ENCODE measurements at places on chromosomes 7 and 10. TPM values are rescaled to one million over a fixed set of nuclear protein-coding genes. Genes with fewer than 3 reads are reported as not detected.

Gene STOX1
- 0.98 TPM for total RNA-seq

DNA sequence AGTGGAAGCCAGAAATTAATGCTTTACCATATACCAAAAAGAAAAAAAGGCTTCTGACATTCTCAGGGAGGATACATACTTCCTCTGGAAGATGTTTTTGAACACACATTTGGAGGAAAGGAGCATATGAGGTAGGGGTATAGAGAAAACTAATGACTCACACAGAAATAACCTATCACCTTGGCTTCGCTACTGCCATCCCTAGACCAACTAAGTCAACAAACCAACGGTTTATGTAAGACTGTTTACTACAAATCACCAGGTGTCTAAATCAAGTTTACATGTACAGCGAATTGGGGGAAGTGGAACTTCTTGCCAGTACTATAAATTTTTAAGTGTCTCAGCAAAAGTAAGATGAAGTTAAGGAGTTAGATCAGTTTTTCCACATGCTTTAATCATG is 96.9 kb downstream of the NT5C2 start:
- no peak for DNase-seq

GRCh38 chr10:49184642-49185111 is 3.5 kb downstream of the TMEM273 start:
- no peak for DNase-seq

DNA sequence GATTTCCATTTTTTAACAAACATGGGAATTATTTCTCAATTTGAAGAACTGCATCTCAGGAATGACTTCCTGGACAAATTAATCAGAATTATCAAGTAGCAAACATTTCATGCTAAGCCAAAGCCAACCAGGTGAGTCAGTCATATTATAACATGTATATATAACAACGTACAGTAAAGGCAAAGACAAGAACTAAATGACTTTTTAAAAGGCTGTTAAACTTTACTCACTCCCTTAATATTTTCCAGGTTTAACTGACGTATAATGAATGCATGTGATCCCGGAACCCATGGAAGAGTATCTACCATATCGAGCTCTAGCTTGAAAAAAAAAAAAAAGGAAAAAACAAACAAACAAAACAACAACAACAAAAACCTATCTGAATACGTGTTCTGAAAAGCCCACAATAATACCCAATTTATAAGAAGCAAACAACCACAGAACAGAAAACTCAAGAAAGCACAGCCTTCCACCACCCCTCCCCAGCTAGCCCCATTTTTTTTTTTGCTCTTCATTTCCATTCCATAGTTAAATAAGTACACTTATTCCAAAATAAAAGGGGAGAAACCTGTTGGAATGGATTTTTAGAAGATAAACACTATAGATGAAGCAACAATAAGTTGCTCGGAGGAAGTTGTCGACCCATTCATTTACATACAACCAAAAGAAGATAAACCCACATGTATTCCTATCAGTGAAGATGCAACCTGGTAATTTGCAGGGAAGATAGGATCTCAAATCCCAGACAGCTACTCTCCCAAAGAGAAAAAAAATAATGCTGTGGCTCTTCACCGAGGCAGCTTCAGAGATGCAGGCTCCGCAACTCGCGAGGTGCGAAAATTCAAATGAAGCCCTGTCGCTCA is 537 bp downstream of the NAPEPLD start:
- DNase-seq, result no peak

Gene NUTM2D
- total RNA-seq, result 1.4 TPM

DNA sequence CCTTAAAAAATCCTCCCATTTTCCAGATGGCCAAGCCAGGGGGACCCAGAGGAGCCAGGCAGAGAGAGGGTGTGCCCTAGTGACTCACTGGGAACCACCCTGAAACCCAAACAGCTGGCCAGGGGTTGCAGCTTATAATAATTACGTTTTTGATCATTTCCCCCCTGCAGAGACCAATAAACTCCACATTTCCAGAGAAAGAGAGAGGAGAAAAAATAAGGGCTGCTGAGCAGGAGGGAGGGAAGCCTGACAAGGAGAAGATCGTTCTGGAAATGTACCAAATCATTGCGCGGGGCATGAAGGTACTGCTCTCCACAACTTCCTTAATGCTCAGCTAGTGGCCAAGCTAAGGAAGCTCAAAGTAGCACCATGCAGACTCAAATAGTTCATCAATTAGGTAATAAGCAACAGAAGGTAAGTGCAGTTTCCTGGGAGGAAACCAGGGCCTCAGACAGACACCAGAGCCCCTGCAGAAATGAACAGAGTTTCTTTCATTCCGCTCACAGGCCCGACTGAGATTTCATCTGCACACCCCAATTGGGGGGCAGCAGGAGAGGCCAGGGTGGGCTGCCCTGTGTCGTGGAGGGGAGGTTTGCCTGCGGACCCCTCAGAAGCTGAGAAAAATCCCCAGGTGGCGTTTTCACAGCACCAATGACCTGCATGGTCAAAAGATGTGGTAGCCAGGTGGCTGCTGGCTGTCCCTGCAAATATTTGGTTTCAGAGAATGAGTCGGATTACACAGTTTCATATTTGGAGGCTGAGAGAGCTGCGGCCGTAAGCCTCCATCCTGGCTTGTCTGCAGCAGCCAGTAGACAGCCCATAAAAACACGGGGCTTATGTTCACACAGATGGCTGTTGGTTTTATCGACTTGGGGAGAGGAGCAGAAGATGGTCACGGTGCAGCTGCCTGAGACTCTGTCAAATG is 153.2 kb upstream of the LYZL2 start:
- DNase-seq, result no peak

Gene SPDYE11
- not detected for total RNA-seq

Gene RSPH10B
- 0.18 TPM for total RNA-seq

Gene PIK3CG
- 12.7 TPM for total RNA-seq

- no peak for DNase-seq
Observed at GRCh38 chr10:30294476-30295240, 54.4 kb downstream of the MTPAP start.

- DNase-seq, result peak; percentile 55
Observed at GRCh38 chr10:87093632-87094372, 841 bp downstream of the GLUD1 start.

GRCh38 chr7:34057956-34058355 is 152.6 kb downstream of the BMPER start:
- no peak for DNase-seq

Gene TMEM26
- total RNA-seq, result not detected

Gene VPS37D
- not detected for total RNA-seq

Data from activated T-cell treated with anti-CD3 and anti-CD28 coated beads, Interleukin-2, amount 50 U/mL, for 4 hours (primary cell).